GM23248 (cell line): ENCODE measurements at places on chromosomes 16 and 17. TPM values are rescaled to one million over a fixed set of nuclear protein-coding genes. Genes with fewer than 3 reads are reported as not detected.

SEC14L5 gene
- not detected in 2 replicates for total RNA-seq

UBE2G1 gene
- total RNA-seq, result 37.8 and 39.2 TPM in 2 replicates

BAIAP2 gene
- total RNA-seq, result 30.6 and 31.7 TPM in 2 replicates

TPSG1 gene
- total RNA-seq, result not detected in 2 replicates

CCL16 gene
- total RNA-seq, result not detected in 2 replicates

DNA sequence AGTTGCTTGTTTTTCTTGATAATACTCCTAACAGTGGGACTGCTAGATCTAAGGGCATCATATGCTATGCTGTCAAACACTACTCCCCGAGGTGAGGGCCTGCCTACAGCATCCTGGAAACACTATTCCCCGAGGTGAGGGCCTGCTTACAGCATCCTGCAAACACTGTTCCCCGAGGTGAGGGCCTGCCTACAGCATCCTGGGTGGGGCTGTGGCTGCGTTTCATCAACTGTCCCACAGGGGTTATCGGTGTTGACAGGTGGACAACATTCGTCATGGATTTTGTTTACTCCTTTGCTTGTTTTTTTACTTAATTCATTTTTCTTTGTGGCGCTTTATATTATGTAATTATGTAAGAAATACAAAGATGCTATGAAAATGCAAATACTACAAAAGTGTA is 22.5 kb downstream of the NPRL3 start:
- H3K4me3 ChIP-seq, result no peak overlapping the region
- peaks cover 17% of the 10 kb centered on the region for H3K4me1 ChIP-seq
- no peaks in the 10 kb centered on the region for H3K27me3 ChIP-seq

DNA sequence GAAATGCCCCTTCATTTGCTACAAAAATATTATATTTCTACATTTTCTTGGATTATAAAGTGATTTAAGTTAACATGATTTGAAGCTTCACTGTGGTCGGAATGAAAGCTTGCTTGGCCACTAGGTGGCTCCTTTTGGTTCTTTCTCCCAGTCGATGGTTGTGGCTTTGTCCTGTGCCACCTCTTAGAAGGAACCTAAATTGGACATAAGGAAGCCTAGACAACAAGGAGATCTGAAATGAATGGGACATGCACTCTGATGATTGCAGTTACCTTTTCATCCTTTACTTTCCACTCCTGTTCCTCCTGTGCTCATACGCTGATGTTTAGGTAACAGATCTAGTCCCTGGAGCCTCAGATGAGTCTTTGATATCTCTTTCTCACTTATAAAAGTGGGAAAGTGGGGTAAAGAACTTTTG is 39.2 kb downstream of the FTO start:
- H3K4me1 ChIP-seq, result peaks cover 41% of the 10 kb centered on the region
- peak; percentile 55 for DNase-seq
- H3K27ac ChIP-seq, result no peak overlapping the region
- H3K27me3 ChIP-seq, result no peaks in the 10 kb centered on the region
- H3K36me3 ChIP-seq, result no peaks in the 10 kb centered on the region
- H3K4me3 ChIP-seq, result no peak overlapping the region

DNA sequence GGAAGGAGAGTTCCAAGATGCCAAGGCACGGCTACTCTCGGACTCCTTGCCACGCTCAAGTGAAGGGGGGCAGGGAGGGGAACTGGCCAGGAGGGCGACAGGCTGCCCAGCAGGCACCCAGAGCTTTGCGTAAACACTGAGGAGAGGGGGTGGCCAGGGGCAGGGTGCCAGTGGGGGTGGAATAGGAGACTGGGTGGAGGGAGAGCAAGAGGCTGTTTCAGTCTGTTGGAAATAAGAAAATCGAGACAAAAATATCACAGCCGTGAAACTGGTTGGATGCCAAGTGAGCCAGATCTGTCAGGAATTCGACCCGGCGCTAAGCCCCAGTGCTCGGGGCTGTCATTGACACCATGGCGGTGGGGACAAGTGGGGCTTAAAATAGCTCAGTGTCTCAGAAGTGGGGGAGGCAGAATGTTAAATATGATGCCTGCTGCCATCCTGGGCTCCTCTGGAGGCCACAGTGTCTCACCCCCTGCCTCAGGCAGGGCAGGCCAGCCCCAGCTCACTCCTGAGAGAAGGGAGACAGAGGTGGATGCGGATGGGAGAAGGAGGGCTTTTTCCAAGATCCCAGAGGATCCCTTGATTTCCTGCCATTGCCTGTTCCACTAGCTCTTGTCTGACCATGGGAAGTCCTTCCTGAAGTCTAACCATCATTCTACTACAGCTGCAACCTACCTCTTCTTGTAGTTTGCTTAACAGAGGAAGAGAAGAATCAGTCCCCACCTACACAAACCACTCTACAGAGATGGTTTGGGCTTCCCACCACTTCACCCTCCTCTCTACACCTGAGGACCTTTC is 9.5 kb downstream of the PNMT start:
- no peak overlapping the region for H3K27ac ChIP-seq
- no peak overlapping the region for H3K4me3 ChIP-seq
- H3K4me1 ChIP-seq, result no peaks in the 10 kb centered on the region
- H3K27me3 ChIP-seq, result no peaks in the 10 kb centered on the region

DNA sequence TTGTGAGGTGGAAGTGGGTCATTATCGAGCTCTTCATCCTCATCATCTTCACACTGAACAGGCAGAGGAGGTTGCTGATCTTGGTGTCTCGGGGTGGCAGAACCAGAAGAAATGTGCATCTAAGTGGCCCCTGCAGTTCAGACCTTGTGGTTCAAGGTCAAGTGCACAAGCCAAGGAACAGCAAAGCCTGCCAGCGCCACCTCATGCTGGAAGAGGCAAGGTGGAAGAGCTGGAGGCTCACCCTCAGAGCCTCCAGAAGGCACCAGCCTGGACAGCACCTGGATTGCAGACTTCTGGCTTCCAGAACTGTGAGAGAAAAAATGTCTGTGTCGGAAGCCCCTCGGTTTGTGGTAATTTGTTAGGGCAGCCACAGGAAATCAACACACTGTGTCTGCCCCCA is 32.7 kb downstream of the IFT140 start:
- no peak overlapping the region for H3K4me3 ChIP-seq
- no peaks in the 10 kb centered on the region for H3K27me3 ChIP-seq
- H3K27ac ChIP-seq, result no peak overlapping the region
- no peaks in the 10 kb centered on the region for H3K36me3 ChIP-seq
- no peak for DNase-seq
- H3K4me1 ChIP-seq, result no peaks in the 10 kb centered on the region

DNA sequence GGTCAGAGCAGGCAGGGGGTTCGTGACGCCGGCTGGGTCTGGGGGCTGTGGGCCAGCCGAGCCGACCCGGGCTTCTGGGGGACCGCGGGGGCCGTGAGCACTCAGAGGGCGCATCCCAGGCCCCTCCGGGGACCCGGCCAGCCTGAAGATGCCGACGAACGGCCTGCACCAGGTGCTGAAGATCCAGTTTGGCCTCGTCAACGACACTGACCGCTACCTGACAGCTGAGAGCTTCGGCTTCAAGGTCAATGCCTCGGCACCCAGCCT is 140 bp downstream of the FSCN2 start:
- no peak overlapping the region for H3K27ac ChIP-seq
- no peaks in the 10 kb centered on the region for H3K36me3 ChIP-seq
- H3K4me3 ChIP-seq, result no peak overlapping the region
- H3K4me1 ChIP-seq, result peaks cover 7% of the 10 kb centered on the region; the same call in 1 of the 2 replicates
- no peak for DNase-seq
- H3K27me3 ChIP-seq, result no peaks in the 10 kb centered on the region

GRCh38 chr17:32256012-32256700 is 9.5 kb upstream of the RHBDL3 start:
- H3K27me3 ChIP-seq, result no peaks in the 10 kb centered on the region; the same call in 1 of the 2 replicates
- no peak overlapping the region for H3K4me3 ChIP-seq
- DNase-seq, result peak; percentile 29
- H3K27ac ChIP-seq, result no peak overlapping the region
- 0 out of 2 replicates have a peak, but pooled peaks cover 6% of the 10 kb centered on the region for H3K4me1 ChIP-seq
- no peaks in the 10 kb centered on the region for H3K36me3 ChIP-seq

DNA sequence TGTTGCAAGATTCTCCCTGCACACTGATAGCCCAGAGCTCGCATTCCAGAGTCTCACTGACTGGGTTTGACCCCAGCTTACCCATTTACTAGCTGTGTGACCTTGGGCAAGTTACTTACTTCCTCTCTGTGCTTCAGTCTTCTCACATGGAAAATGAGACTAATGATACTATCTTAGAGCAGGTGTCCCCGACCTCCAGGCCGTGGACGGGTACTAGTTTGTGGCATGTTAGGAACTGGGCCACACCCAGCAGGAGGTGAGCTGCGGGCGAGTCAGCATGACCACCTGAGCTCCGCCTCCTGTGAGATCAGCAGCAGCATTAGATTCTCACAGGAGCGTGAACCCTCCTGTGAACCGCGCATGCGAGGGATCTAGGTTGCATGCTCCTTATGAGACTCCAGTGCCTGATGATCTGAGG is 15.8 kb downstream of the ANKFY1 start:
- no peak overlapping the region for H3K27ac ChIP-seq
- H3K36me3 ChIP-seq, result no peaks in the 10 kb centered on the region
- DNase-seq, result no peak
- H3K4me1 ChIP-seq, result peaks cover 9% of the 10 kb centered on the region
- H3K27me3 ChIP-seq, result no peaks in the 10 kb centered on the region

- no peak overlapping the region for H3K27ac ChIP-seq
- no peaks in the 10 kb centered on the region for H3K27me3 ChIP-seq
- no peak overlapping the region for H3K4me3 ChIP-seq
- DNase-seq, result no peak
- no peaks in the 10 kb centered on the region; the same call in 1 of the 2 replicates for H3K36me3 ChIP-seq
Observed at GRCh38 chr17:45120558-45120957, 11.8 kb downstream of the PLCD3 start.

GRCh38 chr17:142876-143784 is 5.8 kb downstream of the SCGB1C2 start:
- H3K27ac ChIP-seq, result no peak overlapping the region
- H3K36me3 ChIP-seq, result no peaks in the 10 kb centered on the region
- no peak for DNase-seq
- H3K27me3 ChIP-seq, result no peaks in the 10 kb centered on the region
- no peak overlapping the region for H3K4me3 ChIP-seq

DNA sequence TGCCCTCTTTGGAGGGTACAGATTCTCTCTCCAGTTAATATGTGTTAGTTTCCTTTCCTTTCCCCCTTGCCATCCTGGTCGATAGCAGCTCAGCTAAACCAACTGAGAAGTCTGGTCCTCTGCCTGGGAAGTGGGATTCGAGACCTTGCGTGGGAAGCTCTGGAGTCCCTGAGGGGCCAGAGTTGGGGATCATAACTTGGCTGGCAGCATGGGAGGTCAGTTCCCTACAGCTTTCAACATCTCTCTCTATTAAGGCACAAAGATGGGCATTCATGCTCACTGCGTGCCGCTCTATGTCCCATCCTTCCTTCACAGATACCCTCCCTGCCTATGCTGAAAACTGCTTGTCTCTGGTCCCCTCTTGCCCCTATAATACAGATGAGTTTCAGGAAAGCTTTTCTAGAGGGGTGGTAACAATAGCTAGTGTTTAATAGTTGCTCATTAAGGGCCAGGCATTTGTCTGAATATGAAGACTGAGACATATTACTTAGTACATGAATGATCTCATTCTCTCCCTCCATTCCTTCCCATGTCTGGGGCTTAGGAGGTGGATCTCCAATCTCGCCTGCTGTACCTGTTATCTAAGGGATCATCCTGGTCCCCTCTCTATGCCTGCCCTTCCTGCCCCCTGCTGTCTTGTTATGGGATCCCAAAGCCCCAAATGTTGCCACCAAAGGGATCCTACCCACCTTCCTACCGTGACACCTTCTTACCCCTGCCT is 10.8 kb downstream of the THRA start:
- H3K4me1 ChIP-seq, result peaks cover 42% of the 10 kb centered on the region
- no peak overlapping the region for H3K27ac ChIP-seq
- no peak for DNase-seq
- no peaks in the 10 kb centered on the region for H3K36me3 ChIP-seq
- no peak overlapping the region for H3K4me3 ChIP-seq
- H3K27me3 ChIP-seq, result no peaks in the 10 kb centered on the region

DNA sequence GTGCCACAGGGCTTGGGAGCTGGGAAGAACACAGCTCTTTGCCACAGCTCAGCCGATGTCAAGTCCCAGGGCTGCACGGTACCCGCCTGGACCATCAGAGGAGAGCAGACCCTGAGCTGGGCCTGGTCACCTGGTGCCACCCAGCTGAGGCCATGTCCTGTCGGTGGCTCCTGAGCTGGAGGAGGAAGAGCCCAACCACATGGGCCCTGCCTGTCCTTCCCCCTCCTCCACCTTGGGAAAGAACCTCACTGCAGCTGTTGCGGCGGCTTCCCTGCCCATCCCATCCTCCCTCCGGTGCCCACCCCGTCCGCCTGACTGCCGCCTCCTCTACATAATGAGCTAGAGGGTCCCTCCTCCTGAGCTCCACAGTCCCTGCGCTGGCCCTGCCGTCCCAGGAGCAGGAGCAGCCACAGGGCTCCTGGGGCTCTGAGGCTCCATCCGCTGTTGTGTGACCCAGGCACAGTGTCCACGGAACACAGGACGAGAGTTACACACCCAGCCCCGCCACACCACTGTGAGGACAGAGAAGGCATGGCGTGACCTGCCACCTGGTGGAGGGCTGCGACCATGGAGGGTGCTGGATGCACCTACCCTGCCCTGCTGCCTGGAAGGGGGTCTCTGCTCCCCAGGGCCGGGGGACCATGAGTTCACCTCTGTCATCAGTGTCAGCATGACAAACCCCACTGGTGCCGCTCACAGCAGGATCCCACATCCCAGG is 21.4 kb upstream of the CHMP6 start:
- DNase-seq, result peak; percentile 46
- no peak overlapping the region for H3K27ac ChIP-seq
- H3K36me3 ChIP-seq, result no peaks in the 10 kb centered on the region
- no peak overlapping the region for H3K4me3 ChIP-seq

- peaks cover 37% of the 10 kb centered on the region for H3K4me1 ChIP-seq
- no peaks in the 10 kb centered on the region for H3K27me3 ChIP-seq
- H3K4me3 ChIP-seq, result no peak overlapping the region
- peak overlapping the region; percentile 91 for H3K27ac ChIP-seq
Observed at GRCh38 chr17:10266296-10266876, 68.0 kb upstream of the GAS7 start.

DNA sequence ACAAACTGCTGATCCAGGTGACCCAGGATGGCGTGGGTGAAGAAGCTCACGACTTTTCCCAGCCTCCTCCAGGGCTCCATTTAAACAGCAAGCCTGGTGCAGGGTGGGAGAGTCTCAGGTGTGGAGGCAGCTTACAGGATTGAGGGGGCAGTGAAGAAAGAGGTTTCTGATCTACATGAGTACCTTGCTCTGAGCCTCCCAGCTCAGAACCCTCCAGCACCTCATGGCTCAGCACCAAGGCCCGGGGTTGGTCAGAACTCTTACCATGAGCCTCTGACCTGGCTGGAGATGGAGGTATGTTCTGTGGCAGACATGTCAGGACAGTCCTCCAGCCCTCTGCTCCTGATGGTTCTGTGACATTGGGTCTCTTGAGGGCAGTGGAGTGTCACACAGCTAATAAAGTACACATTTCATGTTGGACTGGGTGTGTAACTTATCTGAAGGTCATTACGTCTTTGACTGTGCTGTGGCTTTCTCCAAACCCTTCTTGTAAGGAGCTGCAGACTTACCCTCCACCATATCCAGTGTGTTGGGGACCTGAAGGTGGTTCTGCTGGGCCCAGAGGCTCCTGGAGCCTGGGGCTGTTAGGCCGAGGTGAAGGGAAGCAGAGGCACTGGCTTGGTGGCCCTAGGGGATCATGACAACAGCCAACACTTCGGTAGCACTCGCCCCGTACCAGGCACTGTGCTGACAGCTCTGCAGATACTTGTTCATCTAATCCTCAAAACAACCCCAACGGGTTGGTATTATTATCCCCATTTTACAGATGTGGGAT is 3.8 kb upstream of the DCAF7 start:
- H3K4me3 ChIP-seq, result no peak overlapping the region
- no peak overlapping the region for H3K27ac ChIP-seq
- 0 out of 2 replicates have a peak, but pooled peaks cover 4% of the 10 kb centered on the region for H3K4me1 ChIP-seq
- no peaks in the 10 kb centered on the region for H3K36me3 ChIP-seq
